ENCODE measurements at places on chromosomes 3 and 15.

GRCh38 chr15:61393949-61394348, 164.8 kb upstream of the RORA start:
- DNase-seq, result no peak

DNA sequence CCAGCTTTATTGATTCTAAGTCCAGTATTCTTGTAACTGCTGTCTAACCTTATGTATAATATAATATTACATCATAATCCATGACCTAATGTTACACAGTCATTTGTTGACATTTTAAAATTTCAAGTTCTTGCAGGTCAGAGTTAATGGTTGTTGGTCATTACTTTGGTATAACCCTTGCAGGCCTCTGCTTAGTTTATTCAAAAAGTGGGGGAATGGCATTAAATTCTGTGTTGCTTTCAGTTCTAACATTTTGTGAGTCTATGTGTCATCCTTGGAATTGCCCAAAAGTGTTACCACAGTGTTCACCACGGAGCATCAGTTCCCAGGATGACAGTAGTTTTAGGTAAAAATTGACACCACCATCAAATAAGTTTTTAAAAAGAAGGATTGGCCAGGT, 174.8 kb upstream of the BCL6 start:
- DNase-seq, result no peak

GRCh38 chr3:194103505-194103904, 32.4 kb upstream of the HES1 start:
- DNase-seq, result peak; percentile 61

DNA sequence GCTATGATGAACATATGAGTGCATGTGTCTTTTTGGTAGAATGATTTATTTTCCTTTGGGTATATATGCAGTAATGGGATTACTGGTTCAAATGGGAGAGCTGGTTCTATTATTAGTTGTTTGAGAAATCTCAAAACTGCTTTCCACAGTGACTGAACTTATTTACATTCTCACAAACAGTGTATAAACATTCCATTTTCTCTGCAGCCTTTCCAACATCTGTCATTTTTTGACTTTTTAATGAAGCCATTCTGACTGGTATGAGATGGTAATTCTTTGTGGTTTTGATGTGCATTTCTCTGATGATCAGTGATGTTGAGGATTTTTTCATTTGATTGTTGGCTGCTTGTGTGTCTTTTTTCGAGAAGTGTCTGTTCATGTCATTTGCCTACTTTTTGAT, 1124.2 kb downstream of the NAALADL2 start:
- no peak for DNase-seq

DNA sequence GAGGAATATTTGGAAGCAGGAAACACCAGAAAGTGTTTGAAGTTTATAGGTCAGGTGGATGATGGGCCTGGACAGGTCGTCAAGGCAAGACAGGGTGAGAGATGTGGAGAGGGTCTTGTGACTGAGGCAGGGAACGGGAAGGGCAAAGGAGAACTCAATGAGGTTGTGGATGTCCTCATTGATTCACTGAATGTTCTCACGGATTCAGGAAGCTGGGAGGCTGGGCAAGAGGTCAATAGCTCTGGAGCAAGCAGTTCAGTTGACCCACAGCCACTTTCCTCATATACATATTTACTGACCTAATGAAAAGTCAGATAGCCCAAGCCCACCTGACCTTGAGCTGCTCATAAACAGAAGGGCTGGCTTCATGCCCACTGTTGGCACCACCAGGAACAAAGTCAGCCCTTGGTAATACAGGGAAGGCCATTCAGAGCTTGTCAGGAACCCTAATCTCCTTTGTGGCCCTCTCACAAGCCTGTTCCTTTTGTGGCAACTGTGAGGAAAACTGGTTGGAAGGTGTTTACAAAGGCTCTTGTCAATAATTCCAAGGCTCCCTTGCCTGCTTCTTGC, 31.6 kb downstream of the ARRDC4 start:
- DNase-seq, result no peak

GRCh38 chr15:61598655-61599054, 369.6 kb upstream of the RORA start:
- no peak for DNase-seq

DNA sequence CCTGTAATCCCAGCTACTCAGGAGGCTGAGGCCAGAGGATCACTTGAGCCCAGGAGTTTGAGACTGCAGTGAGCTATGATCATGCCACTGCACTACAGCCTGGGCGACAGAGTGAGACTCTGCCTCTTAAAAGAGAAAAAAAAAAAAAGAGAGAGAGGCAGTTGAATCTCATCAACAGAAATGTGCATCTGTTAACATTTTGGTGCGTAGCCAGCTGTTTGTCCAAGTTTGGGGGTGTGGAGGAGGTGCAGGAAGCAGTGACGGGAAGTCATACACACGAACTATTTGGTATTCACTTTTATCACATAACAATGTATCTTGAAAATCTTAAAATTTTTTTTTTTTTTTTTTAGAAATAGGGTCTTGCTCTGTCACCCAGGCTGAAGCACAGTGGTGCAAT, 18.2 kb upstream of the CEMIP start:
- no peak for DNase-seq

DNA sequence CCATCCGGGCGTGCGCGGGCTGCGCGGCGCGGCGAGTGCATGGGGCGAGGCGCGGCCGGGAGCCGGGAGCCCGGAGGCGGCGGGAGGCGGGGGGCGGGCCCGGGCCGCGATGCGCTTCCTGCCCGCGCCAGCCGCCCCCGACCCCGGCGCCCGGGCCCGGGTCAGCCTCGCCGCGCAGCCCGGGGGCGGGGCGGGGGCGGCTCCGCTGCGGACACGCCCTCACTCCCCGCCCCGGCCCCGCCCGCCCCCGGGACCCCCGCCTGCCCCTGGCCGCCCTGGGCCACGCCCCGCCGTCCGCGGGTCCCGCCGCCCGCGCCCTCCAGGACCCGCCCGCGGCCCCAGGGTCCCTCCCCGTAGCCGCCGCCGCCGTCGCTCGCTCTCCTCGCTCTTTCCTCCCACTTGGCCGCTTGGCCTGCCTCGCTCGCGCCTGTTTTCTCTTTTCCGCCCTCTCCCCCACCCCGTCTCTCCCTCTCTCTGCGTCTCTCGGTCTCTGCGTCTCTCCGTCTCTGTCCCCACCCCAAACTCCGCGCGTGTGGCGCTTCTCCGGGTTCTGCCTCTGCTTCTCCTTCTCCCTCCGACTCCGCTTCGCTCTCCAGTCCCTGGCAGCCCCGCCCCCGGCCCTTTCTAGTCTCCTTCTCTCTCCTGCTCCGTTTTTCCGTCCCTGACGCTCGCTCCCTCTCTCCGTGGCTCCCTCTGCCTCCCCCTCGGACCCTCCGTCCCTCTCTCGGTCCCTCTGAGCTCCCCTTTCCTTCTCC, at the start of gene PLXND1:
PLXND1 (minus strand) TSS at position 41 of the 755 bp plus-strand sequence; CDS start at position 4, 37 bp downstream.
- no peak for DNase-seq

DNA sequence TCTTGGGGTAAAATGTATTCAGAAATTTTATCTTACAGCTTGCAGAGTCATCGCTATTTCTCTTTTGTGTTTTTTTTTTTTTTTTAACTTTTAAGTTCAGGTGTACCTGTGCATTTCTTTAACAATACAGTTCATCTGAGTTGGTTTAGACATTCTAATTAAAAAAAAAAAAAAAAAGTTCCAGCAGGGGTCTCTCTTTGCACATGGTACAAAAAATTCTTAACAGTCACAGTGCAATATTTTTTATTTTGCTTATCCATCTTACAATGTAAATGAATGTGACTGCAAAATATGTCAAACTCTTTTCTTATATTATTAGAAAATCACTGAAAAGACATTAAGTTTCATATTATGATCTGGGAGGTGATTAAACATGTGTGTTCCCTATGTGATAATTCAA, 47.5 kb upstream of the SLC9A9 start:
- DNase-seq, result no peak

GRCh38 chr3:139430493-139430892, 41.0 kb upstream of the COPB2 start:
- DNase-seq, result no peak

DNA sequence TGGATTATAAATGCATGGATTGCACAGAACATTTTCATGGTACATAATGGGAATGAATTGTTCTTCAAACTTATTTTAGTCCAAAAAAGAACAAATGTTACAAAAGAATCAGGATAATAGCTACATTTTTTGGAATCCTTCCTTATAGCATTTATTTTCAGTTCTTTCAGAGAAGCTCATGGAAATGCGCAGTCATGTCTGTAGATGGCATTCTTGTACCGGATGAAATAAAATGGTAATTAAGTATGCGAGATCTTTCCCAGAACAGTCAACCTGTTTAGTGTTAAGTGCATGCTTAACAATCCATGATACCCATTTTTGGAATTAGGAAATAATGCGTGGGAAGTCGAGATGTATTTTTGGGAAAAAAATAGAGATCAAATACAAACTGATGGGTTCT, 38.2 kb upstream of the GOLGA8B start:
- no peak for DNase-seq

DNA sequence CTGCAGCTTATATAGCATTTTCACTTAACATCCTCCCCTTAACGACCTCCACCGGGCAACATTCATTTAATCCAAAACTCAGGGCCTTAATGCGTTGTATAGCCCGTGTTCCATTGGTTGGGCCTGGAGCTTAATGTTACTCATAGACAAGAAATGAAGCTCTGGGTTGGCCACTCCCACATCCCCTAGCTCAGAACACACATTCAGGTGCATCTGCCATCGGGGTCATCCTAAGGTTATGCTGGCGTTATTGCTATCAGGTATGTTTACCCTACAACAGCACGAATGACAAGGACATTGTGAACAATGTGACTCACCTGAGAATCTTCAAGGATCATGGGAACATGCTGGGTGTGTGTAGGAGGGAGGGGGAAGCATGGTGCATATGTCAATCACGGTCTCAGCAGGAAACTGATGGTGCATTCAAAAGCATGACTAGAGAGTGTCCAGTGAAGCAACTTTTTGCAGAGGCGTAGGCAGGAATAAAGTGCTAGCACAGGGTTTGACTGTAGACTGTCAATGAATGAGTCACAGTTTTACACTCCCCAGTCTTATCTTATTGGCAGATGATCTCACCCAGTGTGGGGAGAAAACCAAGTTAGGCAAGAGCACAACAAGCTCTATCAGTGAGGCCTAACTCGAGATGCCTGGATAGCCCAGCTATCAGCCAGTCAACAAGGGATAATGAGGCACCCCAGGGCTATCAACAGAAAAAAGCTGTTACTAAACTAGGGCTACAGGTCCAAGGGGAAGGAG, 402.1 kb upstream of the MCTP2 start:
- DNase-seq, result no peak

DNA sequence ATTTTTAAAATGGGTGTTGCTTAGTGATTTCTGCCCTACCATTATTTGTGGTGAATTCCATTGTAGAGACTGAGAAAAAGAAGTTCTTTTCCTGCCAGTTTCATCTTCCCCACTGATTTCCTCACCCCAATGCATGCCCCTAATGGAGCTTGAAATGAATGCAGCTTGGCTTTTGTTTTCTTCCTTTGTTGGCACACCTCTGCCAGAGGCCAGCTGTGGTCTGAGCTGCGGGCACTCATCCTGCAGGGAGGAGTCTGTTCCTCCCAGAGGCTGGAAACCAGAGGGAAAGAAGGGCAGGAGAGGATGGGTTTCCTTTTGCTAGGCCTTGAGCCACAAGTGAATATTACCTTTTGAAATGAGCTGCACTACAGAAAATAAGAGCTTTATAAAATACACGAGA, 9.3 kb upstream of the ST8SIA2 start:
- no peak for DNase-seq

- no peak for DNase-seq
Observed at GRCh38 chr15:23787346-23788105, 100.4 kb upstream of the NDN start.

GRCh38 chr3:194333212-194333980, 17.7 kb downstream of the CPN2 start:
- peak; percentile 83 for DNase-seq

GRCh38 chr3:87167628-87168456, 59.3 kb upstream of the CHMP2B start:
- peak; percentile 53 for DNase-seq

DNA sequence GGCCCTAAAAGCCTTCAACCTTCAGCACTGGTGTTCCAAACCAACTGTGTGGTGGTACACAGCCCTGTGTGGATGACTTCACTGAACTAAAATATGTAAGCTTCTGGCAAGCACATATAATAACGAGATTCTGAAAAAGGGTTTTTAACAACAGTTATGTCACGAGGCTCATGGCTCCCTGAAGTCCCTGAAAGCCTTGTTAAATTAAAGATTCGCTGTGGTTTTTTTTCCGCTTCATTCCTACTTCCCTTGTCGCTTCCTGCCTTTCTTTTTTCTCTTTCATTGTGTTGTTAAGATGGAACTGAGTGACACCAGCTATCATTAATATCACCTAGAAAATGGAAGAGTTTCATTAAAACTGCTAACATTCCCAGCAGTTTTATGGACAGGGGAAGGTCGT, 3.5 kb downstream of the RORA start:
- no peak for DNase-seq

- no peak for DNase-seq
Observed at GRCh38 chr3:103184772-103185171, 750.0 kb downstream of the ZPLD1 start.

DNA sequence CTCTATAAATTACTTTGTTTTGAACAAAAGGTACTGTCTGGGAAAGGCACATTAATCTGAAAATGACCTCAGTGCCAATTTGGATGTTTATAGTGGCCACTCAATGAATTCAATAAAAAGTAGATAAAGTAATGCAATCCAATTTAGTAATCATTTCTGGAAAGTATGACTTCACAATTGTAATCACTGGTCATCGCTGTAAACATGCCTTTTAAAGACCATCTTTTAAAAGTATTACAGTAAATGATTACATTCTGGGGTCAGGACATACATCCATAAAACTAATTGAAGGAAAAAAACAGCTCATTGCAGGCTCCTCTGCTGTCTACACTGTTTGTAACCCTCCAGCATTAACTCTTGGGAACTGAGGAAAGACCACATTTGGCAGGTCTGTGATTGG, 43.2 kb downstream of the HRH1 start:
- no peak for DNase-seq

DNA sequence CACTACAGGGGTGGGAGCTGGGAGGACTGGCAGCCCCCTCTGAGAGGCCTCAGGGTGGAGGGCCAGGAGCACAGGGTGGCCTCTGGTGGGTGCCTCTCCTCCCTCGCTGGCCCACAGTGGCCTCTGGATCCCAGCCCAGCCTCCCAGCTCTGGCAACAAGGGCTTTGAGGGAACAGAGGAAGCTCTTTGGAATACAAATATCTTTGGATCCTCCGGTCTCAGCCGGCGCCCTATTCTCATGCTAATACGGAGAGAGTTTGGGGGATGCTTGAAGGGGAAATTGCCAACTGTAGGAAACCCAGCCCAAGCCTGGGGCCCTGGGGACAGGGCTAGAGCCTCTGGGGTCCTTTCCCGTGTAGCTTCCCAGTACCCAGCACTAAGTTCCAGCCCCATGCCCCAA, 33.4 kb upstream of the INSYN1 start:
- no peak for DNase-seq

DNA sequence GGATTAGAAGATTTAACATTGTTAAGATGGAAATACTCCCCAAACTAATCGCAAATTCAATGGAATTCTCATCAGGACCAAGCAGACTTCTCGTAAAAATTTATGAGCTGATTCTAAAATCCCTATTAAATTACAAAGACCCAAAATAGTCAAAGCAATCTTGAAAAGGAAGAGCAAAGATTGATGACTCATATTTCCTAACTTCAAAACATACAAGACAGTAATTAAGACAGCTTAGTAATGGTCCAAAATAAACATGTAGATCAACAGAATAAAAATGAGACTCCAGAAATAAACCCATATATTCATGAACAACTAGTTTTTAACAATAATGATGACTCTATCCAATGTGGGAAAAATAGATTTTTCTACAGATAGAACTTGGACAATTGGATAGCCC, 148.7 kb downstream of the SI start:
- no peak for DNase-seq
